ENCODE measurements at places on chromosomes 2 and 18.

DNA sequence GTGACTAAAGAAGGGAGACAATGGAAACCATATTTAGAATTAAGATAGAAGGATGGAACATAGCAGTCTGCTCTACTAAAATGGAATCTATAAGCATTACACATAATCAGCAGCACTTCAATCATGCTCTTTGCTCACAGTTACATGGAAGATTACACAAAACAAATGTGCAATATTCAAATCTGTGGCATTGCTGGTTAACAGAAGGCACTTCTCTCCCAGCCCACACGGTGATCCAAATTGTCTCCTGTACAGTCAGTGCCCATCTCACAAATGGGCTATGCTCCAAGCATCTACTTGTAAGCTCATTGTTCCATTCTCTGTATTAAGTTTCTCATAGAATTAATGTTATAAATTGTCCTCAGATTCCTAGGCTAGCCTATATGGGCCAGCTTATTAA is 716.6 kb downstream of the NRXN1 start:
- no peak for DNase-seq

GRCh38 chr18:44679056-44679913 is 1.4 kb upstream of the SETBP1 start:
- peak; percentile 2 for DNase-seq

DNA sequence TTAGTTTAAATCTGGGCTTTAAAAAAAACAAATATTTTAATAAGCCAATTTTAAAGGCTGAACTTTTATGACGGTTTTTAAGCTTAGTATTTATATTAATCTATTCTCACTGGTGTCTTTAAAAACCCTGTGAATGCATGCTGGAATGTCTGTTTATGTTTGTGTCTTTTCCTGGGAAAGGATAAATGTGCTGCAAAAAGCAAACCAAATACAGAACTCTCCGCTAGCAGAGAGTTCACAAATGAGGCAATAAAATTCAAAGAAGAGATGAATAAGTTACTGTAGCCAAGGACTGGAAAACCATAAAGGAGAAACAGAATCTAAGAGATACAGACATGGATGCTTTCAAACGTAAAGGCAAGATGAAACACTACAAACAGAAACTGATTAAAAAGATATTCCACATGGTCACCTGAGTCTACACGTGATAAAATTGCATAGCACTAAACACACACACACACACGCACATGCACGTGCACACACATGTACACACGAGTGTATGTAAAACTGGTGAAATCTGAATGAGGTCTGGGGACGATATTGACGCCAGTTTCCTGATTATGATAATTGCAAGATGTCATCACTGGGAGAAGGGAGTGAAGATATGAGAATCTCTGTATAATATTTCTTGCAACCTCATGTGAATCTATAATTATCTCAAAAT is 4.5 kb downstream of the TWIST2 start:
- DNase-seq = no peak

DNA sequence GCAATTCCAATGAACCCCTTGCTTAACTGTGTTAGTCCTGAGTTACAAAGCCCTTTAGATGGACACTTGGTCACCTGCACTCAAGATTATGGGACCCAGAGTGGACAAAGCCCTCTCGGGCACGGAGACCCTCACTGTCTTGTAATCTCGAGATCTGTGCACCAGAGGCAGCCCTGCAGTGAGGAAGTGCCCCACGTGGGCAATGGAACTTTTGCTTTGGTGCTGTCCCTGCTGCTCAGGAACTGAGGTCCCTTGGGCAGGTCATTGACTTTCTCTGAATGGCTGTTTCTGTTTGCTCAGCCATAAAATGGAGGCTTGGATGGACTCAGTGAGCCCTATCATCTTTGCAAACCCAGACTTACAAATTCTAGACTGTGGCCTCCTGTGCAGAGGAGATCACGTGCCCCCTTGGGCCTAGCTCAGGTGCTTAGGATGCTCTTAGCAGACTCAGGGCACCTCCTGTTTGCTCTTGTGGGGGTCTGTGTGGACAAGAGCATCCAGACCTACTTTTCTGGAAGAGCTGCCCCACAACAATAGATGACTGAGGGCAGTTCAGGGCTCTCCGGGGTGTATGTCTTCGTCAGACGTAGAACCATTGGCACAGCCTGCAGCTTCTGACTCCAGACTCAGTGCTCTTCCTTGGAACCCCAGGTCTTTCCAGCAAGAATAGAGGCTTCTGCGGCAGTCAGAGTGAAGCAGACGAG is 94.5 kb upstream of the HS6ST1 start:
- no peak for DNase-seq

DNA sequence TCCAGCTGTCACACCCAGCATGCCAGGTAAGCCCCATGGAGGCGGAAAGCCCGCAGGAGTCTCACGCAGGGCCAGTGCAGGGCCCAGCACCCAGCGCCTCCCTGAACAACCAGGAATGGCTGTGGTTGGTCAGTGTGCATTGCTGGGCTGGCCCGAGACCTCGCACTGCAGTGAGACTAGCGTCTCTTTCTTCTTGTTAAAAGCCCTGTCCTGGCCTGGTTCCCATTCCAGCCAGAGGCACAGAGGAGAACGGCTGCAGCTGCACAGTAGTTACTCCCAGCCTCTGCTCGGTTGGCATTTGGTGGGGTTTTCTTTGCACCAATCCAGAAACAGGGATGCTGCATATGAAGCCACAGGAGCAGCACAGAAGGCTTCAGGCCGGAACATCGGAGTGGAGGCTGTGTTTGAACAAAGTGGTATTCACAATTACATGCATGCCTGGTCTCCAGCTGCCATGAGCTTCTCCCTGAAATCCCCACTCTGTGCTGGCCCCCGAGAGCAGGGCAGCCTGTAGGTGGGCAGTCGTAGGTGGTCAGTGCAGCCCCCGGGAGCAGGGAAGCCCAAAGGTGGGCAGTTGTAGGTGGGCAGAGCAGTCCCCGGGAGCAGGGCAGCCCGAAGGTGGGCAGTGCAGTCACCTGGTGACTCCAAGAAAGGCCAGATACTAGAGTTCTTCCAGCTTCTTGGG is 163.7 kb upstream of the PXDN start:
- no peak for DNase-seq

DNA sequence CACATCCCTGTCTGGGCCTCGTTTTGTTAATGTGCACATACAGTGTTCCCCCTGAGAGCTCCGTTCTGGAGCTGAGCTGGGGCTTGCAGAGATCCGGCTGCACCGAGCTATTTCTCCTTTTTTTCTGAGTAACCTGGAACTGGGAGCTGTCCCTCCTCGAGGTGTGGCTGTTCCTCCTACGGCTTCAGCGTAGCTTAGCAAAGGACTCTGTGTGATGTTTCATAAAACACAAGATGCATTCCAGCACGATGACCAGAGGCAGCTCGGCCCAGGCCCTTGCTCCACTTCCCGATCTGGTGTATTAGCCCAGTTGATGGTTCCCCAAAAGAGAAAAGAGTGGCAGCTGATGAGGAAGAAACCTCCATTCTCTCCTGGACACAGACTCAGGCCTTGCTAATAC is 103.0 kb downstream of the FAM210A start:
- no peak for DNase-seq

All from activated naive CD4-positive, alpha-beta T cell (primary cell).